ENCODE measurements at places on chromosomes 16 and 17. TPM values are rescaled to one million over a fixed set of nuclear protein-coding genes. Genes with fewer than 3 reads are reported as not detected.

DNA sequence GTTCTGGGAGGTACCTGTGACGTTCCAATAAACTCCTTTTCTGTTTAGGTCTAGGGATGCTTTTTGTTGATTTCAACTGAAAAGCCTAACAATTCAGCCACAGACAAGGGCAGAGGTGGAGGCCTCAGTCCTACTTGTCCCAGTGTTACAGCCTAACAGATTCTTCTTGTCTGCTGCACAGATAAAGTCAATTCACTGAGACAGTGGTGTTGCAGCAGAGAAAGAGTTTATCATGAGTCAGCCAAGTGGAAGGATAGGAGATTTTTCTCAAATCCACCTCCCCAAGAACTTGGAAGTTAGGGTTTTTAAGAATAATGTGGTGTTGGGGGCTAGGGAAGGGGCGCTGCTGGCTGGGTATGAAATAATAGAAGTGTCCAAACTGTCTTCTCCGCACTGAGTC, 10.8 kb upstream of the TNFSF12 start:
- H3K4me3 ChIP-seq: no peak overlapping the region
- no peak for DNase-seq
- no peaks in the 10 kb centered on the region for H3K4me1 ChIP-seq
- no peak overlapping the region for H3K27ac ChIP-seq
- H3K27me3 ChIP-seq: no peaks in the 10 kb centered on the region

DNA sequence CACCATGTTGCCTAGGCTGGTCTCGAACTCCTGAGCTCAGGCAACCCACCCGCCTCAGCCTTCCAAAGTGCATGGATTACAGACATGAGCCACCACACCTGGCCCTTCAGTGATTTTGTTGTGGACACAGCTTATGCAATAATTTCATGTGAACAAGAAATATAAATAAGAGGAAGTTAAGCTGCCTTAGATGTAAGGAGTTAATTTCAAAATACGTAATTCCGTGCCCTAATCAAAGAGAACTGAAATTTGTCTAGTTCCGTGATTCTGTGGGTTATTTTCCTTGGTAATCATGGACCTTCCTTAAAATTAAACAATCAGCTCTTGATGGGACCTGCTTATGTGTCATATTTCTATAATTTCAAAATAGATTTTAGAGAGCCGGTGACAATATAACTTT, 11.9 kb downstream of the TVP23A start:
- no peak overlapping the region for H3K27ac ChIP-seq
- no peaks in the 10 kb centered on the region for H3K36me3 ChIP-seq
- no peak overlapping the region for H3K4me3 ChIP-seq
- no peak for DNase-seq
- H3K4me1 ChIP-seq: no peaks in the 10 kb centered on the region

- no peak overlapping the region for H3K27ac ChIP-seq
- H3K4me3 ChIP-seq: no peak overlapping the region
- no peak for DNase-seq
- H3K27me3 ChIP-seq: no peaks in the 10 kb centered on the region
- no peaks in the 10 kb centered on the region for H3K4me1 ChIP-seq
These were observed 250.8 kb downstream of the STX8 start for GRCh38 chr17:9324864-9325263.

Gene CACNG4
- 45.1 TPM for total RNA-seq

Gene KRT20
- total RNA-seq: not detected

Gene MEIOB
- not detected for total RNA-seq

DNA sequence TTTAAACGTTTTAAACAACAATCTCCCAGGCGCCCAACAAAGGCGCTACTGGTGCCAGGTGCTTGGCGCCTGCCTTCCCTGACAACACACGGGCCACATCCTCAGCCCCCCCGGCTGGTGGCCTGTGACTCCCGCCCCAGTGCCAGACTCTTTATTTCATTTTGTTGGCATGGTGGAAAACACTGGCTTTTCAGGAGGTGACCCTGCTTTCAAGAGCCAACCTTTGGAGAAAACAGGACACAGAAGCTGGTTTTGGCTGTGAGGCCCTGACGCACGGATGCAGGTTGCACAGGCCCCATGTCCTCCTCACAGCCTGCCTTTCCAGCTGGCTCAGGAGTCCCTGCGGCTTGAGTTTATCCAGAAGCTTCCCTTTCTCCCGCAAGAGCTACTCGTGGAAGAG, 100.0 kb downstream of the METRNL start:
- no peaks in the 10 kb centered on the region for H3K4me1 ChIP-seq
- H3K36me3 ChIP-seq: no peaks in the 10 kb centered on the region
- H3K4me3 ChIP-seq: no peak overlapping the region
- no peaks in the 10 kb centered on the region for H3K27me3 ChIP-seq
- H3K27ac ChIP-seq: no peak overlapping the region

DNA sequence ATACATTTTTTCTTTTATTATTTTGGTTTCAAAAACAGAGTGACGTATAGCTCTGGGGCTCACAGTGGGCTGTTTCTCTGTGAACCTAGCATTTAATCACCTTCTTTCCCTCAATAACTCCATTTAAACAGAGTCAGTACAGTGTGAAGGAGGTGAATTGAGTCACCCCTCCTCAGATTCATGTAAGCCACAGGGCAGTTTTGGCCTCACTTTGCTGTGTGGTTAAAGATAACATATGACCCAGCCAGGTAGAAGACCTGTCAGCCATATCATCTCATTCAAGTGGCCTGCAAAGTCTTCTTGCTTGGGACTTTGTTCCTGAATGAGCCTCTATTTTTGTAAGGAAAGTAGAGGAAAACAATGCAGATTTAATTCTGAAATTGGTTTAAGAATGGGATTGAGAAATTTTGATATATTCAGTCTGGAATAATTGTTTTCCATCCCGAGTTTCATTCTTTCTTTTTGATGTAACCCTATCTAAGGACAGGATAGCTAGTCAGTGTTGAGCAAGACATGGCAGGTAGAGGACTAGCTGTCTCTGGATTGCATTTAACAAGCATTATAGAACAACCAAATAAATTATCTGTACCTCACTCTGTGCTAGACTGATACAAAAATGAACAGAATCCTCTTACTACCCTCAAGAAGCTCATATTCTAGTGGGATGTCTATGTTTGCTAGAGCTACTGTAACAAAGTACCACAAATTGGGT, 13.1 kb downstream of the MAP2K6 start:
- no peaks in the 10 kb centered on the region for H3K36me3 ChIP-seq
- no peak overlapping the region for H3K27ac ChIP-seq
- H3K4me3 ChIP-seq: no peak overlapping the region
- no peaks in the 10 kb centered on the region for H3K27me3 ChIP-seq
- H3K4me1 ChIP-seq: no peaks in the 10 kb centered on the region

DNA sequence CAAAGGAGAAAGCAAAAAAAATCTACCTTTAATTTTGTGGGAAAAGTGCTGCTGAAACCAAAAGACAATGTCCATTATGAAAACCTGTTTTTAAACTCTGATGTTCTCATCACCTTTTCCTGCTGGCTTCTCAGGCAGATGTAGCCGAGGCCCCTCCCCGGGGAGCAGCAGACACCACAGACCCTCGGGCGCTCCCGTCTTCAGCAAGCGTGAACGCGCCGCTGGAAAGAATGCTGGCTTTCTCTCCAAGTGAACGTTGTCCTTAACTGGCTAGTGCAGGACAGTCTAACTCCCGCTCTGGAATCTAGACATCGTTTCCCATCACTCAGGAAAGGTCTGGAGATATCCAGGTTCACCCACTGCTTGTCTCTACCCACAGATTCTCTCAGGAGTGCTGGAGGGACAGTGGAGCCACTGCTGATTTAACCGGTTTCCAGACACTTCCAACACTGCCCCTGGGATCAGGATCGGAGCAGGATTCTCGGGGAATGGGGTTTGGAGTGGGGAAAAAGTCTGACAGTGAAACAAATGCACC, 211.2 kb downstream of the RBFOX3 start:
- peaks cover 55% of the 10 kb centered on the region for H3K27me3 ChIP-seq
- no peak for DNase-seq
- H3K27ac ChIP-seq: no peak overlapping the region
- H3K4me3 ChIP-seq: no peak overlapping the region
- H3K36me3 ChIP-seq: no peaks in the 10 kb centered on the region
- no peaks in the 10 kb centered on the region for H3K4me1 ChIP-seq

GRCh38 chr17:34725008-34725407, 145.6 kb downstream of the TMEM132E start:
- H3K27ac ChIP-seq: no peak overlapping the region
- H3K27me3 ChIP-seq: no peaks in the 10 kb centered on the region
- peaks cover 30% of the 10 kb centered on the region for H3K4me1 ChIP-seq

DNA sequence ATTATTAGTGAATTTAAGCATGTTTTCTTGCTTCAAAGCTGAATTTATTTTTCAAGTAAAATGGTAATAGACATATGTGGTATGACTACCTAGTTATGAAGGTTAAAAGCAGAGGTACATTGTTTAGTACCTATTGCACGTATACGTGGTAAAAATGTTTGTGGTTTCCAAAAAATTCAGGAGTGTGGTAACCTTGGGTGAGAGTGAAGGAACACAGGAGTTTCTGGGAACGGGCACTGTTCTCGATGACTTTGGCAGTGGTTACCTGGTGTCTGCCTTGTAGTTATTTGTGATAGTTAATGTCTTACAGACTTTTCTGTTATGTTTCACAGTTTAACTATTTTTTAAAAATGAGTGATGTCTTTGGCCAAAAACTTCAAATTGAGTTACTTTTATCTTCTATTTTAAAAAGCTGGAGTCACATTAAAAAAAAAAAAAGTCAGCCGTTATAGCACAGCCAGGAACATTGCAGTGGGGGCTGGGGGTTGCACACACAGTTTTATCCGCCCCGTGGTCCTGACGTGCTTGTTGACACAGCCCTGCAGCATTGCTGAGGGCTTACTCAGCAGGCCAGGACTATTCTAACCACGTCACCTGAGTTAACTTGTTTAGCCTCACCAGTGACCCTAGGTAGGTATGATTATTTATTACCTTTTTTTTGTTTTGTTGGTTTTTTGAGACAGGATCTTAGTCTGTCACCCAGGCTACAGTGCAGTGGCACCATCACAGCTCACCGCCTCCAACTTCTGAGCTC, 10.9 kb downstream of the JPT2 start:
- H3K27ac ChIP-seq: peak overlapping the region; percentile 99
- peak; percentile 97 for DNase-seq
- H3K36me3 ChIP-seq: peaks cover 67% of the 10 kb centered on the region

Gene SLC13A2
- not detected for total RNA-seq

DNA sequence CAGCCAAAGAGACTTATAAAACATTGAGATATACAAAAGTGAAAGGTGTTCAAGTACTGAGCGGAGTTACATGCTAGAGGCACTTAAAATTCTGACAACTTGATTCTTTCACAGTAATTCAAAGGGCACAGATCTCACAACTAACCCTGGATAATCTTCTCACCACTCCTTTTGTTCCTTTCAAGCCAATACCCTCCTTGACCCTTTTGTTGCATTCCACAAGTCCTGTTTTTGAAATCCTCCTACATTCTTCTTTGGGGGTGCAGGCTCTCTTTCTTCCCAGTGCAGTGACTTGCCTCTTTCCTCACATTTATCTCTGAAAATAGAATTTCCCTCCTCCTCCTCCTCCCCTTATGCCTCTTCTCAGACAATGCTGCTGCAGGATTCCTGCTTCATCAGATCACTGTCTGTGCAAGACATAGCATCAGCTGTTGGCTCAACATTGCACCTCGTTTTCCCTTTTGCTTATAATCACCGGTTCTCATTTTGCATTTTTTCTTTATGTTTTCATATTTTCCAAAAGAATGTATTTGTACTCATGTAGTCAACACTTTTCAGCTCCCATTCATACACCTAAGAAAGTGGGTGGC, 199.3 kb downstream of the CDH8 start:
- no peaks in the 10 kb centered on the region for H3K36me3 ChIP-seq
- H3K4me3 ChIP-seq: no peak overlapping the region
- H3K27me3 ChIP-seq: no peaks in the 10 kb centered on the region

DNA sequence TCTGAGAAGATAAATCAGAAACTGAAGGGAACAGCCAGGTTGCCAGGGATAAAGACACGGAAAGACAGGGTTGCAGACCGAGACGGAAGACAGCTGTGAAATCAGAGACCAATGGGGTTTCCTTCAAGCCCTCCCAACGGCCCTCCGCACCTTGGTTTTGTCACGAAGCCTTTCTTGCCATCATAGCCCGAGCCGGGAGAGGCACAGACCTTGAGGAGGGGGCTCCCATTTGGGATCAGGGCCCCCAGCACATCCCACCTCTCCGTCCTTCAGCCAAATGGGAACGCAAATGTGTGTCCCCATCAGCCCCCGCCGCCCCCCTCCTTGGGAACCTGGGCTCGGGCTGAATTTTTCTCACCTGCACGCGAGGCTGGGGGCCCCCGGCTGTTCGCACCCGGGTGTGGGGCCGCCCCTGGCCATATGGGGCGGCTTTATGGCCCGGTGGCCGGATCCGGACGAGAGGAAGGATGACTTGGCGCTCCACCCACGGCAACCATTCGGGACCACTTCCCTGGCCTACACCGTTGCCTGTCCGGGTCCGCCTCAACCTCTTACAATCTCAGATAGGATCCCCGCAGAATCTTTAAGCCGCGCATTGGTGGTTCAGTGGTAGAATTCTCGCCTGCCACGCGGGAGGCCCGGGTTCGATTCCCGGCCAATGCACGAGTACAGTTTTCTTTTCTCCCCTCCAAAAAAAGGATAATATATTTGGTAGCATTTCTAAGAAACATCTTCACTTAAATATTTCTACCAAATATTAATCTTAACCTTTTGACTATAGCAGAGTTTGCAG, 1.4 kb upstream of the HES7 start:
- no peaks in the 10 kb centered on the region for H3K27me3 ChIP-seq
- H3K4me1 ChIP-seq: peaks cover 12% of the 10 kb centered on the region

DNA sequence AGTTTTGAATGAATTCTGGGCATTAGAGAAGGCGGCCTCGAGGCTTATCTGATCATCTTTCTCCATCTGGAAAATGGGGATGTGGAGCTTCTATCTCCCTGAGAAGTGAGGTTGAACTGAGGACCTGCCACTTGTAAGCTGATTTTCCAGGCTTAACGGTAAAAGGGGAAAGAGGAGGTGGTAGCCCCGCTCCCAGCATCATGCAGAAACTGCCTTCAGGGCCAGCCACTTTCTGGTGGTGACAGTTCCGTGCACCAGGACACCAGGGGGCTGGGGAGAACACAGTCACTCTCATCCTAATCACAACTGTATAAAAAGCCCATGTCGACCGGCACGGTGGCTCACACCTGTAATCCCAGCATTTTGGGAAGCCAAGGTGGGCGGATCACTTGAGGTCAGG, 20.9 kb upstream of the CPSF4L start:
- peaks cover 10% of the 10 kb centered on the region for H3K4me1 ChIP-seq
- H3K27ac ChIP-seq: no peak overlapping the region
- H3K36me3 ChIP-seq: peaks cover 25% of the 10 kb centered on the region
- H3K4me3 ChIP-seq: no peak overlapping the region
- no peaks in the 10 kb centered on the region for H3K27me3 ChIP-seq

GRCh38 chr16:3004319-3004718, 8.4 kb upstream of the CLDN9 start:
- H3K4me1 ChIP-seq: peaks cover 38% of the 10 kb centered on the region
- no peak overlapping the region for H3K4me3 ChIP-seq
- H3K27me3 ChIP-seq: no peaks in the 10 kb centered on the region
- H3K27ac ChIP-seq: no peak overlapping the region

- no peak overlapping the region for H3K27ac ChIP-seq
- no peaks in the 10 kb centered on the region for H3K4me1 ChIP-seq
- H3K27me3 ChIP-seq: peaks cover 19% of the 10 kb centered on the region
- DNase-seq: no peak
- no peaks in the 10 kb centered on the region for H3K36me3 ChIP-seq
These were observed 381.7 kb downstream of the UTP18 start for GRCh38 chr17:51642029-51642428.
